ENCODE measurements at places on chromosomes 6 and 20.

DNA sequence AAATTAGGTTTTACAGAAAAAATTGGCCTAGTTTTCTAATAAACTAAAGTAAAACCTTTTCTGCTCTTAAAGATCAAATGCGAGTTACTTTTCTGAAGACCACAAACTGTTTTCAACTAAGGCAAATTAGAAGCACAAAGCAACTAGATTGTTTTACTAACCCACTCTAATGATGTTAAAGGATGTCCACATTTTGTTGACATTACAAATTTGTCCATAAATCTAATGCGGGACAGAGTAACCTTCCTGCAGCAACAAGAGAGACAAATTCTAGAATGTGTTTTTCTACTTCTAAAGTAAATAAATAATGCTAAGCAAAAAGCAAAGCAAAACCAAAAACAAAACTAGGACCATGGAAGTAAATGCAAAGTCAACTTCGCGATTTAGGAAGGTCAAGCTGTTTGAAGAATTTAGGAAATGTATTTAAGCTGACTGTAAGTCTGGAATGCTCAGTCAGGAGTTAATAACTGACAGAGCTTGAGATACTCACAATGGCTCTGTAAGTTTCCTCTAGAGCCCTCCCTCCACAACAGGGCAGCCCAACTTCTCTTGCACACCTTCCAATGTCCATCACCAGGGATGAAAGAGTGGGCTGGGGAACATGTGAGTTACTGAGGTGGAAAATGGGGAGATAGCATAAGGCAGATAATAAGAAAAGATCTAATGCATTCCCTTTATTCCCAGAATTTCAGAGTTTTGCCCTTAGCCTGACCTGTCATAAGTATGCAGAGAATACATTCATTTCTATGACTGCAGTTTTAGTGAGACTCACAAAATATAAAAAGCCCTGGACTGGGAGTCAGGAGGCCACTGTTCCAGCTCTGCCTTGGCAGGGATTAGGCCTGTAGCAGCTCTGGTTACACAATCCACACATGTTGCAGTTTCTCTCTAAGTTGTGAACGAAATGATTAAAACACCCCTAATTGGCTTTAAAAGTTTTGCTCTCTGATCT is 158.8 kb downstream of the FOXA2 start:
- DNase-seq = no peak

GRCh38 chr20:24681634-24682495 is 212.4 kb downstream of the SYNDIG1 start:
- DNase-seq = no peak

- DNase-seq = no peak
Measured at GRCh38 chr6:36221674-36222073, 25.1 kb downstream of the BRPF3 start.

DNA sequence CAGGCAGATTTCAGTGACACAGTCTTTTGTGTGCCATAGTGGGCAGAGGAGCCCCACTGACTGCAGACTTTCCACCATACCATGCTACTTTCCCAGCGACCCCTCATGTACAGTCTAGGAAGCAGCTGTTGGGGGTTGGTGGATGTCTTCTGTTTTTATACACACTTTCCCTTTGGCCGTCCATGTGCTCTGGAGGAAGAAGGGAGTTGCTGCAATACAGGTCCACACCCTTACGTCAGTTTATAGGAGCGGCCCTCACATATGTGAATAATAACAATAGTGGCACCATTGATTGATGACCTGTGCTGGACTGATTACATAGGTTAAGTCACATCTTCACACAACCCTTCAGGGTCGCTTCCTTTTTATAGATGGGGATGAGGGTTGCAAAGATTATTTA is 17.5 kb upstream of the CCN2 start:
- DNase-seq = no peak

DNA sequence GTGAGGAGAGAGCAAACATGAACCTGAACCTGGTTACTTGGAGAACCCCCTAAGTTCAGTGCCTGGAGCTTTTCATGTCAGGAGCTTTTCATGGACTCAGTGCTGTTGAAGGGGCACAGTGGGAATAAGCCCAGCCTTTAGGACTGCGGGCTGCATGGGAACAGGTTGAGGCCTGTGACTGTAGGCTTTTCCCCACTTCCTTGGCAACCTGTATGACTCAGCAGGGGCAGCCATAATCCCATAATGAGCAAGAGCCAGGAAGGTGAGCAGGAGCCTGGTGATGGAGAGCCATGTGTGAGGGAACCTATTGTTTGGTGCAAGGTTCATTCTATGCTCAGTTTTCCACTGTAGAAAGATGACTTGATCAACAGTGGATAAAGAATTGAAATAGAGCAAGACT is 23.4 kb downstream of the MEP1A start:
- DNase-seq = no peak

DNA sequence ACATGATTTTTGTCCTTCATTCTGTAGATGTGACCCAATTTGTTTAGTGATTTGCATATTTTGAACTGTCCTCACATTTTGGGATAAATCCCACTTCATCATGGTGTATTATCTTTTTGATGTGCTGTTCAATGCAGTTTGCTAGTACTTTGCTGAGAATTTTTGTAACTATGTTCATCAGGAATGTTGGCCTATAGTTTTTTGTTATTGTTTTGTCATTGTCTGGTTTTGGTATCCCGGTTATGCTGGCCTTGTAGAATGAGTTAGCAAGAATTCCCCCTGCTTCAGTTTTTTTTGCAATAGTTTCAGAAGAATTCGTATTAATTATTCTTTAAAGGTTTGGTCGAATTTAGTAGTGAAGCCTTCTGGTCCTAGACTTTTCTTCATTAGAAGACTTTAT is 11.9 kb downstream of the KIF25 start:
- no peak for DNase-seq

GRCh38 chr20:34016736-34017135 is 23.0 kb downstream of the RALY start:
- no peak for DNase-seq

GRCh38 chr20:15627501-15627903 is 945.7 kb downstream of the KIF16B start:
- no peak for DNase-seq

GRCh38 chr6:64062960-64063683 is 427.5 kb downstream of the PHF3 start:
- DNase-seq = no peak

DNA sequence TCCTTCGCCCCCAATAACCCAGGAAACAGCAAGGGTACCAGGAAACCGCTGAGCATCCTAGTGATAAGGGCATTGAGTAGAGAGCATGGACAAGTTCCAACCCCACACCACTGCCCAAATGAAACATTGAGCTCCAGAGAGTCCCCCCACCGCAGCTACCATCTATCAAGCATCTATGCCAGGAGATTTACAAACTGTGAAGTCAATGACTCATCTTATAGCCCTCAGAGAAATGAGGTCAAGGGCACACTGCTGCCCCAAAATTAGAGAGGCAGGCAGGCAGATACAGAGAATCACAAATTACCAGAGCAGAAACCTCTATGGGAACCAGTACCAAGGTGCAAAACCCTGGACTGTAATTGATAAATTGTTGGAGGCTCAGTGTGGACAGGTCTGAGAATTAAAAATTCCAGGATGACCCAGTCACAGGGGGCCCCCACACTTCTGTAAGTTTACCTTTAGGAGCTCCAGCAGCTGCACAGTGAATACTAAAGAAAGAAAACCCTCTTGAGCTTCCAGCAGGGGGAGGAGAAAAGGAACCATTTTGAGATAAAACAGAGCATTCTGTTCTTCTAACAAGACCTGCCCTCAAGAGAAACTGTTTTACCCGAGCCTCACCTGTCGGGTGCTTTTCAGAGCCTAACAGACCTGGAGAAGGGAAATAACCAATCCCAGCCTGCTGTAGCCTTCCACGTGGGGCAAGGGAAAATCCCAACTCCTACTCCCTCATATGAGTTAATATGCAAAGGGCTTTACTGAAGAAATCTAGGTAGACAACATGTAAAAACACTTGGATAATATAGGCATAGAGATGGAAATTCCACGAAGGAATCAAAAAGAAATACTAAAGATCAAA is 118.0 kb upstream of the ARID1B start:
- DNase-seq = no peak

- no peak for DNase-seq
Measured at GRCh38 chr20:48584391-48585060, 243.3 kb downstream of the PREX1 start.

DNA sequence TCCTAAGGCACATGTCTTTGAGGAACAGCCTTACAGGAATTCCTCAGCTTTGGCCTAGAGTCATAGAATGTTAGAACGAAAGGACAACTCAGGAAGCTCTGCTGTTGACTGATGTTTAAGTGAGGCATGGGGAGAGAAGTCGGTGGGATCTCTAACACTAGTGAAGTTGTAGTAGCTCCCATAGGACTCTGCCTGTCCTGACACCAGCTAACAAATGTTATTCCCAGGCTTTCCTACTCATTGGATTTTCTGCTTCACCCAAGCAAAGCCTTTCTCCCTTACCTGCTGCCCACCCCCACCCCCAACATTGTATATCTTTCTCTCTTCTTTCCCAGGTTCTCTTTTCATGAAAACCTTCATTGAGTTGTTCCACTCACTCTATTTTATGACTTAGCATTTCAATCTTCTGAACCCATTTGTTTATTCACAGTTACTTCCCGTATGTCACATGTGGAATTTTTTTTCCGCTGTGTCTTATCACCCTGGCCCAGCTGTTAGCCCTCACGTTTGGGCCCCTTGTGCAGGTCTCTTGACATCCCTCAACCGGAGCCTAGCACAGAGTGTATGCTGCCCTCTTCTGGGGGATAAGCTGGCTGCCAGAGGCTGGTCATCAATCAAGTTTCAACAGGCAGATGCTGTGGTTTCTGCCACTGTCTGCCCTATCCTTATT is 39.2 kb upstream of the RNF8 start:
- peak; percentile 5 for DNase-seq

DNA sequence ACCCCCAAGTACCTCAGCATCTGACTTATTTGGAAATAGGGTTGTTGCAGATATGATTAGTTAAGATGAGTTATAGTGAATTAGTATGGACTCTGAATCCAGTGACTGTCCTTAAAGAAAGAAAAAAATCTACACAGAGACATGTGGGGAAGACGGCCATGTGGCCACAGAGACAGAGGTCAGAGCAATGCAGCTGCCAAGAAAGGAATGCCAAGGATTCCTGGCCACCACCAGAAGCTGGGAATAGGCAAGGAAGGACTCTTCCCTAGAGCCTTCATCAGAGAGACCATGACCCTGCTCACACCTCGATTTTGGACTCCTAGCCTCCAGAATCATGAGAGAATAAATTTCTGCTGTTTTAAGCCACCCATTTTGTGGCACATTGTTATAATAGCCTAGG is 81.8 kb downstream of the FYN start:
- DNase-seq = no peak

- DNase-seq = no peak
Measured at GRCh38 chr20:55893031-55893430, 112.3 kb downstream of the CBLN4 start.

- no peak for DNase-seq
Measured at GRCh38 chr6:157049133-157049532, 272.0 kb downstream of the ARID1B start.

- DNase-seq = no peak
Measured at GRCh38 chr20:47055699-47056369, 161.2 kb downstream of the EYA2 start.

- no peak for DNase-seq
Measured at GRCh38 chr6:1766654-1767053, 156.9 kb downstream of the FOXC1 start.

GRCh38 chr6:152432758-152433157 is 204.4 kb downstream of the SYNE1 start:
- DNase-seq = no peak

- no peak for DNase-seq
Measured at GRCh38 chr6:17648745-17649144, 48.6 kb downstream of the FAM8A1 start.

DNA sequence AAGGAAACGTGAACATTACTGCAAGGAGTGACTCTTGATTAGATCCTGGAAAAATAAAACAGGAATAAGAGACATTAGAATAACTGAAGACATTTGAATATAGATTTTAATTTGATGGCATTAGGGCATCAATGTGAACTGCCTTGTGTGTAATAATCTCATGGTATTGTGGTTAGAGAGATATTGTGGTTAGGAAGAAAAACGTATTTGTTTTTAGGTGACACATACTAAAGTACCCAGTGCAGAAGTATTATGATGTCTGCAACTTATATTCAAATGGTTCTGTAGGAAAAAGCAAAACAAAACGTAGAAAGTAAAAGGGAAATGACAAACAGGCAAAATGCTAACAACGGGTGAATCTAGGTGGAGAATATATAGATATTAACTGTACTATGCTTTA is 65.9 kb upstream of the OGFRL1 start:
- DNase-seq = no peak

DNA sequence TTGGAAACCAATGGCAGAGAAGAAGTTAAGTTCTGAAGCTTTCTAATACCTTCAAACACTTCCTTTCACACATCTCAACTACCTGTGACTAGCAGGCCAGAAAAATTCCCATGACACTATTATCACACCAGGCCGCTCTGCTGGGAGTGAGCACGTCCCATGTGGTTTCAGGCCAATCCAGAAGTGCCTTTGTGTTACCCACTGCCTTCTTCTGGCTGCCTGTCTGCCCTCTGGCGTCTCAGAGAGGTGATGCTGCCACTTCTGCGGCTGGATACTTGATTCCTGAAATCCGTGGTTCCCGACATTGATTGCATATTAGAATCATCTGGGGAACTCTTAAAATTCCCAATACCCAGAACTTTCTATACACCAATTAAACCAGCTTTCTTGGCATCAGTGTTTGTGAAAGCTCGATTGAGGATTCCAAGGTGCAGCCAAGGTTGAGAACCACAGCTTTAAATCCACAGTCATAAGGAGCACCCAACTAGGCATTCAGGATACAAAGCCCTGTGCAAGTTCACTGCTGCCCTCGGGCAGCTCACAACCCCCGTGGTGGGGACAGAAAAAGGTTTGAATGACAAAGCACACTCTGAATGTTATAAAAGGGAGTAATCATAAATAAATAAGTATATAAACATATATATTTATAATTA is 65.6 kb downstream of the STMND1 start:
- no peak for DNase-seq

GRCh38 chr6:163094881-163095280 is 319.6 kb upstream of the QKI start:
- DNase-seq = no peak

GRCh38 chr20:15895560-15896084 is 677.6 kb downstream of the KIF16B start:
- DNase-seq = no peak

GRCh38 chr6:85493389-85493788 is 43.5 kb downstream of the NT5E start:
- DNase-seq = no peak

GRCh38 chr6:110990840-110991576 is 9.2 kb downstream of the RPF2 start:
- DNase-seq = no peak

GRCh38 chr6:111118826-111119225 is 31.5 kb downstream of the SLC16A10 start:
- DNase-seq = no peak

GRCh38 chr6:134343066-134343465 is 25.2 kb upstream of the SGK1 start:
- no peak for DNase-seq

Measured in stimulated activated CD8-positive, alpha-beta memory T cell treated with anti-CD3 and anti-CD28 coated beads, Interleukin-15, amount 100 ng/mL, for 4 hours (primary cell).